Urothelium cell line (cell line): ENCODE measurements at places on chromosomes 12 and 14.
A peak's percentile ranks its signal among the peaks of the same experiment; 100 is the strongest.

GRCh38 chr12:41910578-41911320 lies 233.9 kb downstream of the GXYLT1 start:
- DNase-seq = no peak

GRCh38 chr12:107091381-107091780 lies 2.0 kb downstream of the CRY1 start:
- no peak for DNase-seq

DNA sequence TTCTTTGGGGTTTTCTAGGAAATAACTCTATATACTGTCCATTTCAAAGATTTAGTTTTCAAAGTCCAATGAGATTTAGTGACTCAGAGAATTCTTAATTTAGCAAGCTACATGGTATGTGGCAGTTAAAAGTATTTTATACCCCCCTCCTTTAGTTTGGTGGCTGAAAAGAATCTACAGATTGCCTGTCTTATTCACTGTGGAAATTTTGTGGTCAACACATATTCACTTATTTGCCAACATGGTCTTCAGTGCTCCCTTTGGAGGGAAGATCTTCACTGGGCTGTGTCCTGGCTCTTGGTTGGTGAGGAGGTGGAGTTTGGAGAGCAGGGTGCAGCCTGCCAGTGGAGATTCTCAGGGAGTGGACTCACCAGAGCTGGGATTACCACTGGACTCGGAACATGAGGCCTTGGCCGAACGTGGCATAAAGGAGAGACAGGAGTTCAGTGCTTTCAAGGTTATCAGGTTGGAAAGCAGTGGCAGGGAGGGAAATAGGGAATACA lies 39.8 kb downstream of the SAMD4A start:
- no peak for DNase-seq

- no peak for DNase-seq
Measured at GRCh38 chr12:30187426-30187825, 403.7 kb upstream of the TMTC1 start.

DNA sequence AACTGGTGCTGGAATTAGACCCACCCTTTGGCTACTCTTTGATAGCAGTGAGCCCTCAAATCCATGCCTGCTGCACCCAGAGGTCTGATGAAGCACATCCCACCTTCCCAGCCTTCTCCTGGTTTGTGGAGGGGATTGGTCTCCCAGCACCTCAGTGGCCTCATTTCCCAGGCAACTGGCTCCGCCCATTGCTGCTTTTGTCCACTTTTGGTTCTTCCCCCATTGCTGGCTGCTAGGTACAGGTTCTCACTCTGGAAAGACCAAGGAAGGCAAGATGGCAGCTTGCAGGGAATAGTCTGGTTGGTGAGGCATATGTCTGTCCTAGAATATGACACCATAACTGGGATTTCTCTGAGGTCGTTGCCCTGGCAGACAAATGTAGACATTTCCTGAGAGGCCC lies 10.2 kb upstream of the KRT5 start:
- no peak for DNase-seq

DNA sequence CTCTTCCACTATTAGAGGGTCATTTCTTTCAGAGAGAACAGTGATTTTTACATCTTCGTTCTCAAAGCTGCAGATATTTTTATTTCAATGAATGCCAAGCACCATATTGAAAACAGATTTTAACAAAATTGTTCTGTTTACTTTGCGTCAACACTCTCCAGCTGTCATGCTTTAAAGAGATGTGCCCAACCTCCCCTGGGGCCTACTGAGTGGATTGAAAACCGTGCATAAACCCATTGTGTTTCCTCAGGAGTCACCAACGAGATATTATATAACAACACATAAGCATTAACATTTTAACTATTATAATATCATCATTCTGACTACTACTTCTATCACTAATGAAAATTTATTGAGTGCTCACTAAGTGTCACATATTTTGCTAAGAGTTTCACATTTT lies 81.6 kb downstream of the MYF5 start:
- no peak for DNase-seq

GRCh38 chr12:118982302-118982701 lies 961 bp downstream of the SRRM4 start:
- no peak for DNase-seq

DNA sequence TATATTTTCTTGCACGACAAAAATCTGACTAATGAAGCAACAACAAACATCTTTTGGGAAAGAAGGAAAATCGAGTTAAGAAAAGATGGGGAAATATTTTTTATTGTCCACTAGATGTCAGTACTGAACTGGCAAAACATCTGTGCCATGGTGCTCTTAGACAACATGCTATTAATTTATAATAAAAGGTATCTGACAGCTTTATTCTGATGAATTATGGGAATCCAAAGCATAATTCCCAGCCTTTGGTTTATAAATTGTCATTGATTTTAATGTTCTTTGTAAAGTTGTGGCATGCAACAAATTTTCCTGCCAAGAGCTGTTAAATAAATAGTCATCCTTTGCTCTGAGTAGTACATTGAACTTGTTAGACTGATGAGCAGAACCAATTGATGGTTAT lies 231.2 kb downstream of the ETNK1 start:
- peak; percentile 25 for DNase-seq

DNA sequence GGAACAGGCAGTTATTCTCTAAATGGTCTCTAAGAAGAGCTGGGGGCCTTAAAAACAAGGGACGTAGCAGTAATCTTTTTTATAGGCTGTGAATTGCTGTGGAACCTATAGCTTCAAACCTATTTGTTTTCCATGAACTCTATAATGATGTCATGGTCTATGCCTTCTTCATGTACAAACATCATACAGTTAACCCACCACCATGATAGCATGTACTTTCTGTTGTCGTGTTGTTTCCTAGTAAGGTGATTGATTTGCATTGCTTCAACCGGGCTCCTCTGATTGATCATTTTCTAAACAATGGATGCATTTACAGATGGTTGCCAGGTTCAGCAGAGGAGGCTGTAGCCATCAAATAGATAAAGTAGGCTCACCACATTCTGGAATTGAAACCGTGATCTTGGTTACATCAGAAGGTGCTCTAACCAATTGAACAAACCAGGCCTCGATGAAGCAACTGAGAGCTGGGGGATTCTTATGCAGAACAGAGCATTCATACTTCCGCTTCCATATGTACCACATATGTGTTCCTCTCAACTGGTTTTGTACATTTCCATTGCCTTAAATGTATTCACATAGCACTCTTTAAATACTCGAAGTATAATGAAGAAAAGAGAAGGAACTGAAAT lies 25.6 kb upstream of the PCNX1 start:
- DNase-seq = no peak

DNA sequence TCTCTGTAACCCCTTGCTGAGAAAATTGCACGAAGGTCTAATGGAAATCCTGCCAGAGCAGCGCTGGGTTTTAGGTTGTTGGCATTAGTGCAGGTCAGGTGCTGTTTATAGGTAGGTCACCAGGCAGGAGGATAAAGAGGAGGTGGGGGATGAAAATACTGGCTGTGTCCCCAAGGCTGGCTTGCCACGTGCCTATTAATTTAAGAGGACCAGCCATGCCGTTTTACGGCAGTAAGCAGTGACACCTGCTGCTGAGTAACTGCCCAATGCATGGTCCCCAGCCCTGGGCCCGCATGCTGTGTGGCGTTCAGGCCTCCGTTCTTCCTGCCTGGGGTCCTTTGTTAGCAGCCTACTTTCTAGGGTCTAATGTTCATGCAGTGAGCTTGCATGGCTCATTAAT lies 67.2 kb downstream of the WDR20 start:
- DNase-seq = no peak

GRCh38 chr12:19836056-19836455 lies 396.8 kb downstream of the AEBP2 start:
- DNase-seq = no peak

- DNase-seq = no peak
Measured at GRCh38 chr12:1282670-1283315, 291.8 kb downstream of the ERC1 start.

- DNase-seq = peak; percentile 34
Measured at GRCh38 chr12:104498211-104498801, 41.6 kb downstream of the CHST11 start.

DNA sequence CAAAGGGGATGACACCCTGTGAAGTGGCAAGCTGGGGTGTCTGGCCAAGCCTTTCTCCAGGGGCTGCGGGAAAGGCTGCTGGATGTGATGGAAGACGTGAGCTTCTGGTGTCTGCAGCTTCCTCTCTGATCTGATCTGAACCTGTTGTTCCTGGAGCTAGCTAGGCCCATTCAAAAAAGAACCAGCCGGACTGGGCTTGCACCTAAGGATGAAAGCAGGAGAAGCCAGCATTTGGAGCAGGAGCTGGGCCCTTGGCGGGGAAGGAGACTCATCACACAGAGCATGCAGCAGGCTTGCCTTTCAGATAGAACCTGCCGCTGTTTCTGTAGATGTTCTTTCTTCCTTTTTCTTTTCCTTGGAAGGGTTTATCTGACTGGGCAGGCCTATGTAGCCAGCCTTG lies 9.5 kb downstream of the RPH3A start:
- DNase-seq = no peak

- no peak for DNase-seq
Measured at GRCh38 chr12:10750385-10750727, 27.2 kb upstream of the YBX3 start.

GRCh38 chr14:70292716-70293115 lies 66.8 kb downstream of the COX16 start:
- DNase-seq = no peak

GRCh38 chr12:51334764-51335163 lies 10.8 kb upstream of the BIN2 start:
- DNase-seq = no peak

DNA sequence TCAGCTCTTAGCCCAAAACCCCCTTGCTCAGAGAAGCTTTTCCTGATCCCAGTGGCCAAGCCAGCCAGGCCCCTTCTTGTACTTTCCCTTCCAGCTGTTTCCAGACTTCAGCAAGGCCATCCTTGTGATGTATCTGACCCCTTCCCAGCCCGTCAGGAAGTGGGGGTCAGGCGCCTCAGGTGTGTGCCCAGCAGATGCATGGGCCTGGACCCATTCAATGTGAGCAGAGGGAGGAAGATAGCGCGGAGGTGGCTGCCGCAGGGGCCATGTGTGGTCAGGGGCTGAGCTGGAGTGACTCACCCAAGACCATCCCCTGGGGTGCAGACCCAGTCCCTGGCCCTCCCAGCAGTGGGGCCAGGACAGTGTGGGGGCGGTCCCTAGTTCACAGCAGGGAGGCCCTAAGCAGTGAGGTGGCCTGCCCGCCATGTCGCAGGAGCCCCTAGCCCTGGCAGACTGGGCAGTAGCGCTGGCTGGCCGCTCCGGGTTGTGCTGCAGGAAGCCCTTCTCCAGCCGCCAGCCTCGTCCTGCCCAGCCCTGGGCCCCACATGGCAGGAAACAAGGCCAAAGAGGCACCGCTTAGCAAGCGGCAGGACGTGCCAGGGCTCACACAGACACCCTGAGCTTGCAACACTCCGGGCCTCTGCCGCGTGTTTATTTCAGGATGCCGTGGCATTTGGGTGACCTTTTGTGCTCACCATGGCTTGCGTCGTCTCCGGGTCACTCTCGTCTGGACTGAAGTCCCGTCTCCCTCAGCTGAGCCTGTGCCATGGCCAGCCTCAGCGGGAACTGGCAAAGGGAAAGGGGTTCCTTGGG lies 12.0 kb downstream of the ADSS1 start:
- DNase-seq = no peak

GRCh38 chr12:1933342-1934051 lies 15.0 kb upstream of the CACNA2D4 start:
- no peak for DNase-seq

GRCh38 chr14:103628221-103628683 lies 759 bp upstream of the KLC1 start:
- peak; percentile 70 for DNase-seq

GRCh38 chr12:79415746-79416435 lies 274.9 kb downstream of the PAWR start:
- no peak for DNase-seq

DNA sequence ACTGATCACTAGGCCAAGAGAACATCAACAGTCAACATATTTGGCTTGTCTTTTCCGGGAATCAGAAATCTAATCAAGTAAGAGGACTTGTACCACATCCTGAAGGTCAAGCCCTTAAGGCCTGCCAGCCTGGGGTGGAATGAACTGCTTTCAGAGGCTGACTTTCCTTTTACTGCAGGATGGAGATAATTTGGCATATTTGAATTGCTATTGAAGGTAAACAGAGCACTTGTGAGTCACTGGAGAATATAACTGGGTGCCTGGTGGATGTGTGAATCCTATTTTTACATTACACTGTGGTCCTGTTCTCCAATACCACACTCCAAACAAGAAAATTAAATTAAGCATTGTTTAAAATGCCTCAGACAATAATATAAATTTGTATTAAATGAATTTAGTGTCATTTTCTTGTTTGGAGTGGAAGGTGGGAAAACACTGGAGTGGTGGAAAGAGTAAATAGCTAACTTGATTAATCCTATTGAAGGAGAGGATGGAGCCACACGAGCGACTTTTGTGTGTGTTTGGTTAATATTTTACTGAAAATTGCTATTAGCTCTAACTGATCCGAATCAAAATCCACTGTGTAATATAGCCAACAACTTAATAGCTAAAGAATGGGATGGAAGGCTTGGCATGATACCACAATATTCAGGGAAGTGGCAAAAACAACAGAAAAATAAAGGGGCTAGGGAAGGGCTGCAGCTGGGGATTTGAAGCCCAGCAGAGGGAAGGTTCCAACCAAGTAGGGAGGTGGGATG lies 89.4 kb downstream of the OTX2 start:
- DNase-seq = no peak

DNA sequence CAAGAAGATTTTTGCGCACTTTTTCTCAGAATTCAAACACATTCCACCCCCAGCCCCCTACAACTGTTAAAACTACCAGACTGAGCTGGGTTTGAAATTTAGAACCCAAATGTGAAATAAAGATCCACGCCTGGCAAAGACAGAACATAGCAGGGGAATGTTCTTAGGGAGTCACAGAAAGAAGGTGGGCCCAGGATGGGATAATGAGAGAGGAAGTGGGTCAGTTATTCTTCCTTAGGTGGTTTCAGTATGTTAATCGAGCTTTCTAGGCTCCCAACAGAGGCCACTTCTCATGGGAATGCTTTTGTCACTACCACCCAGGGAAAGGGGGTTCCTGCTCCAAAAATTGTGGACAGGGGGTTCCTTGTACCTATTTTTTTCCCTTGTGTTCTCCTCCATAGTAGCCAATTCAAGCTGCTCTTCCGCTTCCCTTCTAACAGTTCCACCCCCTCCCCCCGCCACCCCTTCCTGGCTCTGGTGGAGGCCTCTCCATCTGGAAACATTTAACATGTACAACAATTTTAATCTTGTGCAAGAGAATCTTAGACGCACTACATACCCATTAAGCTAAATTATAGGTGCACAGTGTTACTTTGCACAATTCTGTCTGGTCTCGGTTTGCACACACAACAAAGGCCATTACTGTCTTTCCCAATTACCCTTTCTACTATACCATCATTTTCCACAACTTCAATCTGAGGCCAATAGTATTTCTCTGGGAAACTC lies 218.1 kb downstream of the MON2 start:
- DNase-seq = no peak

DNA sequence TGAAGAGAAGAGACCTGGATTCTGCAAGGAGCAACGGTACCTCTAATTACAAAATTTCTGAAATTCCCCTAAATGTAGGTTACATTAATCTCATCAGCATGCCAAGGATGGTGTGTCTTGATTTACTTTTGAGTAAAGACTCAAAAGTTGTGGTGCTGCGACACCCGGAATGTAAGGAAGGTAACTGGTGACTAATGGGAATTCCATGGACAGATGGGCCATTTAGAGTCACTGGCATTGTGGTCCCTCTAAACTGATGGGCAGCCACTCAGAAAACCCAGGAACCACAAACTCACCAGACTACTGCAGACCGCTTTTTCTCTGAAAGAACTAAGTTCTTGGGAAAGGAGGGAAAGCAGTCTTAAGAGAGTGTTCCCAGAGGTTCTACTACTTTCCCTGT lies 32.8 kb downstream of the GRIN2B start:
- DNase-seq = no peak

- no peak for DNase-seq
Measured at GRCh38 chr14:21350539-21350938, 33.3 kb downstream of the SUPT16H start.

GRCh38 chr14:45104561-45104960 lies 20.6 kb downstream of the PRPF39 start:
- DNase-seq = no peak
